Ovary (tissue), 10 donors: ENCODE measurements at places on chromosomes 13 and 19. TPM values are rescaled to one million over a fixed set of nuclear protein-coding genes. Genes with fewer than 3 reads are reported as not detected.

DNA sequence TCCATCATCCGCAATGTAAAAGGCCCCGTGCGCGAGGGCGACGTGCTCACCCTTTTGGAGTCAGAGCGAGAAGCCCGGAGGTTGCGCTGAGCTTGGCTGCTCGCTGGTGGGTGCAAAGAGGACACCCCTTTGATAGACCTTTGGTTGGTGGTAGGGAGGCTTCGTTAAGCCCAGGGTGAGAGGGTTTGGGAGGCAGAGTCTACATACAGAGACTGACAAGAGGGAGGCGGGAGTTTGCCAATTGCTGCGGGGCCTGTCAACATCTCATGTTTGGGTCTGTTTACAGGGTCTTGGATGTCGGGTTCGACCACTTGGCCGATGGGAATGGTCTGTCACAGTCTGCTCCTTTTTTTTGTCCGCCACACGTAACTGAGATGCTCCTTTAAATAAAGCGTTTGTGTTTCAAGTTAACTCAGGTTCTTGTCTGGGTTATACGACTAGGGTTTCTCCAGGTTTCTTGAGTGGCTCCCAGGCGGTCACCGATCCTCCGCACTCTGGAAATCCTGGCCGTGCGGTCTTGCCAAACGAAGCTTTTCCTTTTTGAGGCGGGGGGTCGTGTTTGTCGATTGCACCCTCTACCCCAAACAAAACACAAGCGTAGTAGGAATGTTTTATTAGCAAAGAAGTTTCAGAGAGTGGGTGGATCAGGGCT, 816 bp downstream of the RPS28 start:
- no peak for DNase-seq
- H3K4me1 ChIP-seq: peaks cover 8% of the 10 kb centered on the region
- no peaks in the 10 kb centered on the region for H3K27me3 ChIP-seq
- H3K36me3 ChIP-seq: no peaks in the 10 kb centered on the region
- H3K4me3 ChIP-seq: peak overlapping the region; percentile 80

- no peak overlapping the region for H3K27ac ChIP-seq
- DNase-seq: no peak
- peaks cover 16% of the 10 kb centered on the region for H3K4me1 ChIP-seq
- H3K36me3 ChIP-seq: no peaks in the 10 kb centered on the region
- H3K4me3 ChIP-seq: no peak overlapping the region
These were observed 4.1 kb upstream of the TLE6 start for GRCh38 chr19:2973229-2973628.

Gene RDH13
- total RNA-seq: 10.8 TPM

GRCh38 chr13:40506592-40507446, 159.6 kb downstream of the FOXO1 start:
- H3K27ac ChIP-seq: no peak overlapping the region
- no peak overlapping the region for H3K4me3 ChIP-seq
- no peaks in the 10 kb centered on the region for H3K36me3 ChIP-seq
- no peaks in the 10 kb centered on the region for H3K27me3 ChIP-seq
- DNase-seq: no peak

GRCh38 chr13:41312176-41312500, 1.1 kb downstream of the NAA16 start:
- H3K27ac ChIP-seq: peak overlapping the region; percentile 82
- H3K4me3 ChIP-seq: peak overlapping the region; percentile 82
- peak; percentile 78 for DNase-seq
- H3K36me3 ChIP-seq: no peaks in the 10 kb centered on the region
- H3K4me1 ChIP-seq: peaks cover 6% of the 10 kb centered on the region

DNA sequence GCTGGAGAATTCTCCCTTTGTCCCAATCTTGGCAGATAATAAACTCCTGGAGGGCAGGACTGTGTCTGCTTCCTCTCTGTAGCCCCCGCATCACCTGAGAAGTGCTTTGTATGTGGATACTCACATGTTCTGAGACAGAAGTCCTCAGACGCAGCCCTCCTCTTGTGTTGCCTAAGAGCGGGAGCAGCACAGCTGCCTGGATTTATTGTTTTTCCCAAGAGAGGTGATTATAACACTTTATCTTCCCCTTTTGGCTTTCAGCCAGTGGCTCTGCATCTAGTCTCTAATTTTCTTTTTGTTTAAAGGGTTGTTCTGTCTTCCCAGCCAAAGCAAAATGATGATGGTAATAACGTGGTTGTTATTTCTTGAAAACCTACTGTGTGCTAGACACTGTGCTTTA, 36.1 kb downstream of the OLFM4 start:
- no peak overlapping the region for H3K27ac ChIP-seq
- DNase-seq: no peak
- no peaks in the 10 kb centered on the region for H3K36me3 ChIP-seq

GRCh38 chr13:31943591-31943990, 88.0 kb upstream of the FRY start:
- DNase-seq: no peak
- H3K27me3 ChIP-seq: no peaks in the 10 kb centered on the region
- no peaks in the 10 kb centered on the region for H3K4me1 ChIP-seq
- no peaks in the 10 kb centered on the region for H3K36me3 ChIP-seq
- no peak overlapping the region for H3K4me3 ChIP-seq
- H3K27ac ChIP-seq: no peak overlapping the region

GRCh38 chr19:43526884-43527859, at the start of gene ETHE1:
Gene ETHE1 (minus strand): TSS chr19:43527201. CDS start chr19:43527177, 24 bp downstream.
- no peaks in the 10 kb centered on the region for H3K27me3 ChIP-seq
- H3K27ac ChIP-seq: peak within 1 kb of the TSS; percentile 72

Gene PRX
- 2.8 TPM for total RNA-seq

DNA sequence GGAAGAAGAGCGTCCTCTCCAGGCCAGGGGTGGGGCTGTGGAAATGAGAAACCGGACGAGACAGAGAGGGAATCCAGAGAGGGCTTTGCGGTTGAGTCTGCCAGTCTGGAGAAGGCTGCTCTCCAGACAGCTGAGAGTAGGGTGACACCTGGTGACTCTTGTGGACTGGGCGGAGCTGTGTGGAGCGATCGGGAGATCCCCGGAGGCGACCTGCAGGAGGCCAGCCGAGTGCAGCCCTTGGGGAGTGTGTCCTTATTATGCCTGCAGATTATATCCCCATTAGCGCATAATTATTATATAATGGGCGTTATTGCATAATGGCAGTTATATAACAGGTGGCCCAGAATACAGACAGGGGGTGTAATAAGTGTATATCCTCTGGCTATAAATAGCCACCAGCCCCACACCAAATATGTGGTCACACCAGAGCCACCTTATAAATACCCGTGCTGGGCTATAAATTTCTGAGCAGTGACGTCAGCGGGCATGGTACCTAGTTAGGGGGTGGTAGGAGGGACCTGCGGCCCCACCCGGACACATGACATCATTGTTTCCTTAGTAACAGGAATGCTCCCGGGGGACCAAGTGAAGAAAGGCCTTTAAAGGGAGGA, 41.2 kb downstream of the NFIX start:
- no peak overlapping the region for H3K27ac ChIP-seq
- H3K36me3 ChIP-seq: no peaks in the 10 kb centered on the region
- no peak for DNase-seq
- H3K4me1 ChIP-seq: peaks cover 48% of the 10 kb centered on the region
- no peak overlapping the region for H3K4me3 ChIP-seq

Gene ZNF667
- 12.1 TPM for total RNA-seq

DNA sequence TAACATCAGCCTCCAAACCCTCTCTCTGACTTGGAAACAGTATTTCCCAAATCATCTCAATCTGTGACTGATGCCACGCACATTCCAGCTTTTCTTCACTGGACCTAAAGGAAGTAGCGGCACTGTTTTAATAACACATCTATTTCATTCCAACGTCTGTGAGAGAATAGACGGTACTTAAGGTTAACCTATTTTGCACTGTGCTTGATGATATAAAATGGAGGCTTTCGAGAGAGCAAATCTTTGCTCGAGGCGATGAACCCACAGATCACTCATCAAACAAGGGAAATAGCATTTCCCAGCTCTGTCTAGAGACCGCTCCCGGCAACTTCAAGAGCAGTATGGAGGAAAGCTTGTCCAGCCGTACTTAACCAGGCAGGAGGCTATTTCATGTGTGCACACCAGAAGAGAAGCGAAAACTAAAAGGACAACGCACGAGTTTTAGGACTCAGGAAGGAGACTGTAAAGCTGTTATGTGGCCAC, 2.9 kb downstream of the UBL3 start:
- peak overlapping the region; percentile 49 for H3K27ac ChIP-seq
- no peaks in the 10 kb centered on the region for H3K4me1 ChIP-seq
- no peaks in the 10 kb centered on the region for H3K36me3 ChIP-seq
- H3K27me3 ChIP-seq: no peaks in the 10 kb centered on the region
- no peak for DNase-seq

Gene HCST
- total RNA-seq: 6.3 TPM

DNA sequence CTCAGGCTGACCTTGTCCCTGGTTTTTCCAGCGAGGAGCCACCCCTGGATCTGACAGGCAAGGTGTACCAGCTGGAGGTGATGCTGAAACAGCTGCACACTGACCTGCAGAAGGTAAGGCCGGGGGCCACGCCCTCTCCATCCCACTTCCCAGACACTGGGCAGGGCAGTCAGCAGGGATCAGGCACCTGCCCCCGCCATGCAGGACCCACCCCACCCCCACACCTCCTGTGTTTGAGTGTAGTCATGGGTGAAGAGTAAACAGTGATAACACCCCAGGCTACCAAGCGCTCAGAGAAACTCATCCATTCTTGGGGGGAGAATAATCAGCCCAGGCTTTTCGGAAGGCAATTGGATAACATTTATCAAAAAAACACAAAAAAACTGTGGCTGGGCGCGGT, 19.9 kb downstream of the DPF1 start:
- H3K27me3 ChIP-seq: no peaks in the 10 kb centered on the region
- DNase-seq: no peak
- H3K36me3 ChIP-seq: no peaks in the 10 kb centered on the region
- H3K4me1 ChIP-seq: no peaks in the 10 kb centered on the region
- H3K4me3 ChIP-seq: no peak overlapping the region
